Spleen (tissue), 13 donors: ENCODE measurements at places on chromosomes 1 and 21. TPM values are rescaled to one million over a fixed set of nuclear protein-coding genes. Genes with fewer than 3 reads are reported as not detected.

GJB3 gene
- not detected for total RNA-seq

- no peak for DNase-seq
Measured at GRCh38 chr1:97680894-97681293, 239.9 kb downstream of the DPYD start.

GRCh38 chr1:13794231-13795187, 94.5 kb downstream of the PRDM2 start:
- no peak for DNase-seq

DNA sequence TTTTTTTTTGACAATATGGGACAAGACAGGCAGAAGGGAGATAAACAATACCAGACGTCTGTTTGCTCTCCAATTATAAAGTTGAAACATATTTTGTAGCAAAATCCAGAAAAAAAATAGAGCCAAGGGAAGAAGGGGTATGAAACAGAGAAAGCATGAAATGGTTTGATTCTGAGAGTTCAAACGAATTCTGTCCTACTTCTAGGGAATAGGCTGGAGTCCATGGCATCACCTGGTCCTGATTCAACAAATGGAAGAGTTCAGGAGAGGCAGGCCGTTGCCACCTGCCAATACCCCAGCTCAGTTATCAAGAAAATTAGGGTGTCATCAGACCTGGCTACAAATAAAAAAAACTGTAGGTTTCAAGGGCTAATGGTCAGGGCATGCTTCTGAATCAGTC, 71.8 kb downstream of the CLSTN1 start:
- no peak for DNase-seq

DNA sequence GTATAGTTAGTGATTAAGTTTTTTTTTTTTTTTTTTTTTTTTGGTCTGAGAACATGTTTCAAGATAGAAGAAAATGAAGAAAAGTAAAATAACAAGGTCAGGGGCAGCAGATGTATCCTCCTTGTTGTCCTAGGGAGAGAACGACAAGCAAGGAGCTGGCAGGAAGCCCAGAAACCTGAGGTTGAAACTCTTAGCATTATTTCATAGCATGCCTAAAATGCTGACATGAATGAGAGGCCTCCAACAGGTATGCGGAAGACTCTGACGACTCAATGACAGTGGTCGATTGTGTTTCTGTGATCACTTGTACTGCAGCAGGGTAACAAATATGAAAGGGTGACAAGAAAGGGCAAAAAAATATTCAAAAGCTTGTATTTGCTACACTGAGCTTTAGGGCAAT, 415.9 kb downstream of the PLA2G4A start:
- no peak for DNase-seq
